Right lung (tissue), 10 donors: ENCODE measurements at places on chromosomes 13 and 19. TPM values are rescaled to one million over a fixed set of nuclear protein-coding genes. Genes with fewer than 3 reads are reported as not detected.

Gene FGF21
- not detected for polyA plus RNA-seq

Gene ZNF880
- 25.2 TPM for polyA plus RNA-seq

Gene CEACAM7
- 0.09 TPM for polyA plus RNA-seq

Gene ZNF844
- 26.6 TPM for polyA plus RNA-seq

Gene CBARP
- polyA plus RNA-seq = 0.97 TPM

Gene ZNF91
- 62.2 TPM for polyA plus RNA-seq

Gene TUBB4A
- polyA plus RNA-seq = 4.6 TPM

Gene ZNF211
- 39.1 TPM for polyA plus RNA-seq

Gene ZNF571
- polyA plus RNA-seq = 11.1 TPM

Gene C2CD4C
- 0.86 TPM for polyA plus RNA-seq

Gene LEUTX
- not detected for polyA plus RNA-seq

Gene ZNF430
- 14.0 TPM for polyA plus RNA-seq

Gene TBXA2R
- polyA plus RNA-seq = 2.9 TPM

Gene NCR1
- 1.8 TPM for polyA plus RNA-seq

Gene OVOL3
- 0.27 TPM for polyA plus RNA-seq

Gene SGCG
- 15.3 TPM for polyA plus RNA-seq

Gene SH2D3A
- 5.9 TPM for polyA plus RNA-seq

Gene PABPC3
- 0.81 TPM for polyA plus RNA-seq

Gene WASF3
- 24.3 TPM for polyA plus RNA-seq

Gene FFAR2
- 0.25 TPM for polyA plus RNA-seq
